ENCODE measurements at places on chromosomes 2 and 18.

DNA sequence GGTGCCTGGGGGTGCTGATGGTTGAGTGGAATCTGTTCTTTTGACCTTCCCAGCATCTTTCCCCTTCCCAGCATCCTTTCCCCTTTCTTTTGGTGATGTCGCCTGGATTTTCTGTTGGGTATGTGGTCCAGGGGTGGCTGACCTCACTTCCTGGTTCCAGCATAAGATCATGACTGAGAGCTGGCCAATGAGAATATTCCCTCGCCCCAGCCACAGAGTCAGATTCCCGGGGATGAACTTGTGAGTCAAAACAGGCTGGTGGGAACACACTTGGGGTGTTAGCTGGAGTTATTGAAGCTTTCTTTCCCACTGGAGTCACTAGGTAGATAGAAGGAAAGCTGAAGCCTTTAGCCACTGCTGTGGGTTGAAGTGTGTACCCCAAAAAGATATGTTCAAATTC lies 28.0 kb upstream of the FOSL2 start:
- DNase-seq = no peak

GRCh38 chr2:224069172-224069571 lies 30.1 kb upstream of the SERPINE2 start:
- DNase-seq = no peak

DNA sequence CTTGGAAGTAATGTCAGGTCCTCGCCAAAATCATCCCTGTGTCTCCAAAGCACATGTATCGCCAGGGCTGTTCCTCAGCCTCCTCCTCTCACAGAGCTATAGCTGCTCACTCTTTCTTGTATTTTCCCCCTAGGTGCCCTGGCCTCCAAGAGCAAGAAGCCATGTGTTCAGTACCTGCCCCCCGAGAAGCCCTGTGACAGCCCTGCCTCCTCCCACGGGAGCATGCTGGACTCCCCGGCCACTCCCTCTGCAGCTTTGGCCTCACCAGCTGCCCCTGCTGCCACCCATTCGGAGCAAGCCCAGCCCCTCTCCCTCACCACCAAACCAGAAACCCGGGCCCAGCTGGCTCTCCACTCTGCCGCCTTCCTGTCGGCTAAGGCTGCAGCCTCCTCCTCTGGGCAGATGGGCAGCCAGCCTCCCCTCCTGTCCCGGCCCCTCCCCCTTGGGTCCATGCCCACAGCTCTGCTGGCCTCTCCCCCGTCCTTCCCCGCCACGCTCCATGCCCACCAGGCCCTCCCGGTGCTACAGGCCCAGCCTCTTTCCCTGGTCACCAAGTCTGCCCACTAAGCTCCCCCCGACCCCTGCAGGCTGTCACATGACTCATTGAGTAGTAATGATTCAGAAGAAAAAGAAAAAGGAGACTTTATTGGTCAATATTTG lies 18.8 kb downstream of the TGOLN2 start:
- no peak for DNase-seq

DNA sequence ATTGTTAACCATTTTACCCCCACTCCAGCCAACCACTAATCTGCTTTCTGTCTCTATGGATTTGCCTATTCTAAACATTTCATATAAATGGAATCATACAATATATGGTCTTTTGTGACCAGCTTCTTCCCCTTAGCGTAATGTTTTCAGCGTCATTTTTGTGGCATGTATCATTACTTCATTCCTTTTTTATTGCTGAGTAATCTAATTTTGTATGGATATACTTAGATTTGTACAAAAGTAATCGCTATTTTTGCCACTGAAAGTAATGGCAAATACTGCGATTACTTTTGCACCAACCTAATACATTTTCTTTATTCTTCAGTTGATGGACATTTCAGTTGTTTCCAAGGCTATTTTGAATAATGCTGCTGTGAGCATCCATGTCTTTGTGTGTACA lies 227.6 kb downstream of the WDR7 start:
- no peak for DNase-seq

DNA sequence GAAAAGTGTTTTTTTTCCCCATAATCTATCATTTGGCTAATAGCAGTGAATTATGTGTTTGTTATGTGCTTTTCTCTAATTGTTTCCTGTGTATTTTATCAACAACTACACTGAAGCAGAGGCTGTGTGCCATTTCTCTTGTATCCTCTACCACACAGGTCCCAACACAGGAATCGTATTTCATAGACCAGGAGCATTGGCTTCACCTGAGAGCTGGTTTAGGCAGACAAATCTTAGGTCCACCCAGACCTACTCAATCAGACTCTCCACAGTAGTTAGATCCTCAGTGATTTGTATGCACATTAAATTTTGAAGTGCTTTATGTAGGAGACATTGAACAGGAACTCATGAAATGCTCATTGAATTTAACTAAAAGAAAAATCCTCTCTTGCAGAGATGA lies 109.2 kb downstream of the FSHR start:
- DNase-seq = no peak

DNA sequence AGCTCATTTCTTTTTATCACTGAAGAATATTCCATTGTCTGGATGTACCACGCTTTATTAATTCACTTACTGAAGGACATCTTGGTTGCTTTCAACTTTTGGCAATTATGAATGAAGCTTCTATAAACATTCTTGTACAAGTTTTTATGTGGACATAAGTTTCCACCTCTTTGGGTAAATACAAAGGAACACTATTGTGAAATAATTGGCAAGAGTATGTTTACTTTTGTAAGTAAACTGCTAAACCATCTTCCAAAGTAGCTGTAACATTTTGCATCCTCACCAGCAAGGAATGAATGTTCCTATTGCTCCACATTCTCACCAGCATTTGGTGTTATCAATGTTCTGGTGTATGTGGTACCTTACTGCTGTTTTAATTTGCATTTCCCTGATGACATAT lies 15.8 kb upstream of the VWC2L start:
- no peak for DNase-seq

GRCh38 chr2:195392446-195393336 lies 264.3 kb upstream of the SLC39A10 start:
- no peak for DNase-seq

DNA sequence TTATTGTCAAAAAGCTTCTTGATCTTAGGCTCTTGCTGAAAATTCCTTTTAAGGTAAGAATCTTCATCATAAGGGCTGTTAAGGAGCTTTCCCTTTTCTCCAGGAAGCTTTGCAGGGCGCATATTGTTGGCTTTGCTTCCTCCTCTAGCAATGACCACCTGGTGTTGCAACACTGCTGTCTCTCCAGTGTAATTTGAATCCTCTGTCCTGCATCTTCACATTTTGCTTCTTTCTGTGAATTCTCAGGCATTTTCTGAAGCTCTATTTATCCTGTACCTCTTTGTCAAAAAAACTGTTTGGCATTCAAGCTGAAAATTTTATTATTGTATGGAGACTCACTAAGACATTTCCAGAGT lies 533.1 kb upstream of the CHAC2 start:
- no peak for DNase-seq

GRCh38 chr18:42048158-42048557 lies 93.1 kb downstream of the PIK3C3 start:
- no peak for DNase-seq

DNA sequence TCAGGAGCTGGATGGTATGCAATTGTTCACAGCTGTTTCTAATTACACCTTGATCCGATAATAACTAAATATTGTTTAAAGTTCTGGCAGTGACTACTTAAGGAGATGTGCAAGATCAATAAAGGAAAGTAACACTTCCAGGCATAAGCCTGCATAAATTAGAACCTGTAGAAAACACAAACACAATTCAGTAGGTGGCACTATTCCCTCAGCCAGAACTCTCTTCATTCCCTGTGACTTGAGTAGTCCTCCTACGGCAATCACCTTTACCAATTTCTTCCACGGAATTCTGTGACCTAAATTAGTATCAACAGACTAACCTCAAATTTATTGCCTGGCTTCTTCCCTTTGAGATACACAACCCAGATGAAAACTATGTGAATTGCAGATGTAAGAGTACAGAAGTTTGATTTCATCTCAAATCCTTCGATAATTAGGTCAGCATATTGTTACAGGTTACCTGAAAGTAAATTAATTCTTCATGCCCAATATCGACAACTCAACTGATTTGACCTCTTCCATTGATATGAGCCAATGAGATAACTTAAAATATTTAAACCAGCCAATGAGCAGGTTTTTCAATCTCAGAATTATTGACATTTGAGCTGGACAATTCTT lies 137.8 kb downstream of the PID1 start:
- no peak for DNase-seq

DNA sequence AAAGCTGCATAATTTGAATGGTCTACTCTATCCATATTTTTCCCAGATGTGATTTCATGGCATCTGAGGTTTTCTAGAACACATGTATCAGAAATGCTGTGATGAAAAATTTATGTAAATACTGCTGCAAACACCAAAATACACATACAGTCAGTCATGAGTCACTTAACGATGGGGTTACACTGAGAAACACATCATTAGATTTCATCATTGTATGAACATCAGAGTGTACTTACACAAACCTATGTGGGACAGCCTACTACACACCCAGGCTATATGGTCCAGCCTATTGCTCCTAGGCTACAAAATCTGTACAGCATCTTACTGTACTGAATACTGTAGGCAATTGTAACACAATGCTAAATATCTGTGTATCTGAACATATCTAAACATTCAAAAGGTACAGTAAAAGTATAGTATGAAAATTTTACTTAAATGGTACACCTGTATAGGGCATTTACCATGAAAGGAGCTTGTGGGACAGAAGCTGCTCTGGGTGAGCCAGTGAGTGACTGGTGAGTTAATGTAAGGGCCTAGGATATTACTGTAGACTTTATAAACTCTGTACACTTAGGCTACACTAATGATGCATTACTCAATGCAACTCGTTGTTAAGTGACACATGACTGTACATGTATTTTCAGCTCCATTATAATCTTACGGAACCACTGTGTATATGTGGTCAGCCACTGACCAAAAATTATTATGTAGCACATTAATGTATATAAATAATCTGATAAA lies 33.5 kb downstream of the PNO1 start:
- DNase-seq = no peak

GRCh38 chr2:230906471-230907230 lies 18.4 kb downstream of the GPR55 start:
- DNase-seq = no peak

DNA sequence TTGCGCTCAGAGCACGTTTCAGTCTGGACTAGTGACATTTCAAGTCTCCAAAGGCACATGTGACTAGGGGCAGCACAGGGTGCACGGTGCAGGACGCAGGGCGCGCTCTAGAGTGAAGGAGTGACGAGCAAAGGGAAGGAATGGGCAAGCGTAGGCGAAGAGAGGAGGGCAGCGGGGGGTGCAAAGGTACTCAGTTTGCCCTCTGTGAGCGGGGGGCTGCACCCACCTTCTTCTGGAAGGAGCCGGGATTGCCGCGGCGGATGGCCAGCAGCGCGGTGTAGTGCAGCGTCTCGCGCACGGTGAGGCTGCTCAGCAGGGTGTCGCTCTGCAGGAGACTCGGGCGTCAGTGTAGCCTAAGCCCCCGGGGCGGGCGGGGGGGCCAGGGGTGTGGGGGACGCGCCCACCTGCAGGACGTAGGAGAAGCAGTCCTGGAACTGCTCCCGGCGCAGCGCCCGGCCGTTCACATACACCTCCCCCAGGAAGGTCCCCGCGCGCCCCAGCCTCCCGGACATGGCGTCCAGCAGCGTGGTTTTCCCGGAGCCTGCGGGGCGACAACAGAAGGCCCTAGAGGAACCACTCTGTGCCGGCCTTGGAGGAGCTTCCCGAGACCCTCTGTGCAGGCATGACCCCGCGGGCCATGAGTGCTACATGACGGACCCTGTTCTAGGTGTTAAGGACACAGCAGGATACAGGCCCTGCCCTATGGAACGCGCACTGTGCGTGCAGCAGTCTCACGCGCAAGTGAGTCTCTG lies 6.9 kb downstream of the ABCG5 start:
- no peak for DNase-seq

DNA sequence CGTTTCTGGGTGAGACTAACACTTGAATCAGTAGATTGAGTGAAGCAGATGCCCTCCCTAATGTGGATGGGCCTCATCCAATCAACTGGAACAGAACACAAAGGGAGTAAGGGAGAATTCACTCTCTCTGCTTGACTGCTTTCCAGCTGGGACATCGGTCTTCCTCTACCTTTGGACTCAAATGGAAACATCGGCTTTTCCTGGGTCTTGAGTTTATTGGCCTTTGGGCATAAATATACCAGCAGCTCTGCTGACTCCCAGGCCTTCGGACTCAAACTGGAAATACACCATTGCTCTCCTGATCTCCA lies 311.6 kb downstream of the STK39 start:
- no peak for DNase-seq

DNA sequence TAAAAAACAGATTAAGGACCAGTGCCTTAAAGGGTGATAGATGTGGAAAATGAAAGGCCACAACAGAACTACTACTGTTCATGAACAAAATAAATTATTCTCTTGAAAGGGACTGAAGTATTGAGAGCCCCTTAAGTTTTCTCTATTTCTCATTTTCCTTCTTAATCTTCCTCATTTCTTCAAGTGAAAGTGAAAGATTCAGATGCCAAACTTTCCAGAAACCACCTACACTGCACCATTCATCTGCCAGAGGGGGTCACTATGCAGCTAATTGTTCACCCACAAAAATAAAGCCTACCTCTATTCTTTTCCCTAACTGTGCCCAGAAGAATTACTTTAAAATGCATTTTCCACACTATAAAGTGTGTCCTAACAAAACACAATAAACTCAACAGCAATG lies 140.1 kb downstream of the NR4A2 start:
- DNase-seq = no peak

DNA sequence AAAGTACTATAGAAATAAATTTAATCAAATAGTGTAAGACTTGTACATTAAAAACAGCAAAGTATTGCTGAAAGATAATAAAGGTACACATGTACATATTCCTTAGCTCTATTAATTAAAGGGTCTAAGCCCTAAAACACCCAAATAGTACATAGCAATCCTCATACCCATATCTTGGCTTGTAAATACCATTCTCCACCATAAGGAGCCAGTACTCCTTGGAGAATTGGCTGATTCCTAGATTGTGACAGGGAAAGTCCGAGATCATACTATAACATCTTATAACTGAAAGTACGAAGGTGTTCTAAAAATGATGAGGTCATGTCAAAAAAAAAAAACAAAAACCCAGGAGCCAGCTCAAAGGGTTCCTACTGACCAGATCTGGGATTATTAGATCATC lies 614.6 kb downstream of the SUCLG1 start:
- no peak for DNase-seq

DNA sequence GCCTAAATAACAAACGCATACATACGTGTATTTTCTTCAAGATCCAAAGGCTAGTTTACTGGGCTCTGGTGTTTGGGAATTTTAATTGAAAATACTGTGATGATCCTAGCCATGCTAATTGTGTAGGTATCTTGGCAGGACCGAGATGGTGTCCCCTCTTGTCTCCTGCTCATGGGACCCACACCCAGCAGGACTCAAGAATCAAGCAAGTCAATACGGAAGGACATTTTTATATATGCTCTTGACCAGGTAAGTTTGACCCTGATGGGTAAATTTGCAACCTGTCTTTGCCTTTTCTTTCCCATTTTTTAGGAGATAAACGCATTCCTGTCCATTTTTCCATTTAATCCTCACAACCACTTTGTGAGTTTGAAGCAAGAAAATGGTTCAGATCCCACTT lies 111.8 kb upstream of the MYCN start:
- no peak for DNase-seq
